ENCODE measurements at places on chromosomes 3 and 15.

DNA sequence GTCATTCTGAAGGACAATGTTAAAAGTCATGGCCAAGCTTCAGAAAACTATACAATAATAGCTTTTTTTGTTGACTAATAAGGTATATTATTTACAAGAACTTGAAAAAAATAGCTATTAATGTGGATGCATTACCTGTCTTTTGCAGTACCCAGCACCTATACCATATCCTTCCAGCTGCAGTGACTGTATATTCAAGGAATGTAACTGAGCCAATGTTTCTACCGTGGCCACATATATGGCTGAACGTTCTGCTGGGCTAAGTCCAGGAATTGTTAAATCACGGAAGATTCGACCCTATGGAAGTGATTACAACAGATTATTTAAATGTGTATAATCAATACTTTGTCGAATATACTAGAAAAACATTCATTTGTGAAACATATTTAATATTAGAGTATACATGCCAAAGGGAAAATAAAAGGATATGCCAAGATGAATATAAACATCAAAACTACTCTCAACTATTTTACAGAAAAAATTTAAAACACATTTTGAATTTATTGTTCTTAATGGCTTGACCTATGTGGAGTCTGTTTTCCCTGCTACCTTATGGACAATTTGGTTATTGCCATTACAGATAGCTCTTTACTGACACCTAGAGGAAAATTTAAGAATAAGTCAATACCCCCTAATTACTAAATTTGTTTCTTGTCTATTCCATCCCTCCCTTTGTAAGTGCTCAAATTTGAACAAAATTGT is 17.6 kb downstream of the ACAD11 start:
- DNase-seq, result no peak

DNA sequence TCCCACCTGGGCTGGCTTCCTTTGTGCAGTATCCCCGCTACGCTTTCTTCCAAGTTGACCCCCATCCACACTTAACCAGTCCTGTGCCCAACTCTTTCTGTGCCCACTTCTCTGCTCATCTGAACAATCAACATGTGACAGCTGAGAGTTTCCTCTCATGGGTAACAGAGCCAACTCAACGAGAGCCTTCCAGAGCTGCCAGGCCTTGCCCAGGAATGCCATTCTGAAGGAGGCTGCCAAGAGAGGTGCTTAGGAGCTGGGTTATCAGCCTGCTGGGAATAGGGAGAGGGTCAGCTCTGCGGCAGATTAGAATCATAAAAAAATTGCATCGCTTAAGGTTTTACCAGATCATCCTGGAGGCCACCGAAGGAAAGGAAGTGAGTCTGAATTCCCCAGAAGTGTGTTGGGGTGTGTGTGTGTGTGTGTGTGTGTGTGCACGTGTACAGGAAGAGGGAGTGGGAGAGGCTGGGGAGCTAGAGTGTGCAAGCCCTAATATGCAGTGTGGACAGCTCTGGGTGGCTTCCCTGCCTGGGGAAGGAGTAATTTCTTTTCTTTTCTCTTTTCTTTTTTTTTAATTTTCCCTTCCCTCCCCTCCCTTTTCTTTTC is 66.7 kb downstream of the ITGA11 start:
- DNase-seq, result no peak

- DNase-seq, result no peak
Measured at GRCh38 chr3:10413041-10413440, 92.1 kb upstream of the SEC13 start.

DNA sequence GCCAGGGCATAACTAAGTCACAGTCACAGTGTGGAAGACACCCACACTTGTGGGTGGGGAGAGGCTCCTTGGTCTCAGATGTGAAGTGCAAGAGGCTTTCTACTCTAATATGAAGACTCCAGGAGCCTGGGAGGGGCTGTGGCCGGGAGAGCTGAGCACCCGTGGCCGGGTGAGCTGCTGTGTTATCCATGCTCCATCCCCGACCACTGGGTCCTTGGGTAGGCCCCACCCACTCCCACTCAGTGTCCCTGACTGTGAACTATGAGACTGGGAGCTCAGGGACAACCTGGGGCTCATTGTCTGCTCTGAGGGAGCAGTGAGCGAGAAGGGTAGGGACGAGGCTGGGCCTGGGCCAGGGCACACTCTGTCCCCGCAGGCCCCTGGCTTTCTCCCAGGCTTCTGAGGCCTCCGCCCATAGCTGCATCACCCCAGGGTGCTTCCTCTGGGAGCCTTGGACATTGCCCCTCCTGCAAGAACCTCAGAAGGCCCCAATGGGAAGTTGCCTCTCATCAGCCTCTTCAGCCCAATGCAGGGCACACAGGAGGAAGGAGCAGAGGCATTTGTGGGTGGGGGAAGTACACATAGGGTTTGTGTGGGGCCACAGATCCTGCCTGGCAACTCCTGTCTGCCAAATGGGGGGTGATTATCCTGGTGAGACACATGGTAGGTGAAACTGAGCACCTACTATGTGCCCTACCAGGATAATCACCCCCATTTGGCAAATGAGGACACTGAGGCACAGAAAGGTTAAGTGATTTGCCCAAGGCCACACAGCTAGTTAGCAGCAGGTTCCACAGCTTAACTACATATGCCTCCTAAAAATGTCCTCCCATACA is 2.4 kb downstream of the ANPEP start:
- no peak for DNase-seq

DNA sequence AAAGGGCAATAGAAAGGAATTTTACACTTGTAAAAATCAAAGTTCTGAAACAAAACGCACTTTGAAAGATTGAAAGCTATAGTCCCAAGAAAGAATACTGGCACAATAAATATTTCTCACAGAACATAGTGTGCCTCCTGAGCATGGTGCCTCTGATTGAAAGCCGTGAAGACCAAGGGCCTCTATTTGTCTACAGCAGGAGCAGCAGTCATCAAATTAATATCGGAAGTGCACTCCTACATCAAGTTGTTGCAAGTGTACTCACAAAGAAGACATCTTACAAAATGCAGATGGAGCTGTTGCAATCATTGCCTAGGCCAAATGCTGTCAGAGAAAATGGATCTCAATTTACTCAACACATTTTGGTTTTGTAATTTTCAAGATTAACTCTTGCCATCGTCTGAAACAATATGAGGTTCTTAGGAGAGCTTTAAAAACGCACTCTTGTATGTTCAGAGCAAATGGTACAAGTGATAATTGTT is 9.2 kb upstream of the WDR49 start:
- no peak for DNase-seq

GRCh38 chr15:93789441-93789840 is 441.9 kb upstream of the MCTP2 start:
- DNase-seq, result no peak

DNA sequence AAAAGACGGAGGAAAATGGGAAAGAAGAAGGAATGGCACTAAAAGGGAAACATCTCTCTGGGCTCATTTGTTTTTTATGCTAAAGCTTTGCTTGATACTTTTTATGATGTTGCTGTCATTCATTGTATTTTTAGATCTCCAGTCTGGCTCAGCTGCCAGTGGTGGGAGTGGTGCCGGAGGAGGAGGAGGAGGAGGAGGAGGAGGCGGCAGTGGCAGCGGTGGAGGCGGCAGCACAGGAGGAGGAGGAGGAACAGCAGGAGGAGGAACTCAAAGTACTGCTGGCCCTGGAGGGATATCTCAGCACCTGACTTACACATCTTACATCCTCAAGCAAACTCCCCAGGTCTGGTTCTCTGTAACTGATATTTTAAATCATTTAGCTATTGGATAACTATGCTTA is 49.6 kb downstream of the MAP6D1 start:
- no peak for DNase-seq

- no peak for DNase-seq
Measured at GRCh38 chr3:72907131-72907711, 19.4 kb downstream of the GXYLT2 start.

GRCh38 chr3:184389384-184389783 is 9.5 kb downstream of the CHRD start:
- DNase-seq, result no peak

DNA sequence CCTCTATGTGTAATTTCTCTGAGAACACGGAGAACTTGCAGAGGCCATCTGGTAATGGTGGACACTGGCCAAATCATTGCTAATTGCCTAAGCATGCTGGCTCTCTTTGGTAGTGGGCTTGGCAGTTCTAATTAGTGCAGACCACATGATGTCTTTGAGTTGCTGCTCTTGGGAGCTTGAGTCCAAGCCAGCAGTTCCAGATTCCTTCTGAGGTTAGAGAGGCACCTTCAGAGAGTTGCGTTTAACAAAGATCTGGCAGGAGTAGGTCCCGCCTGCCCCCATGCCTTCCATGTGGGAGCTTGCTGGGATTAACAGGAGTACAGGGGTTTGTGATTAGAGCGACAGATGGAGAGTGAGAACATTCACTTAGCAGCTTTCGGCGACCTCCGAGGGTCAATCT is 449.0 kb upstream of the LMCD1 start:
- DNase-seq, result no peak

GRCh38 chr3:77256584-77257503 is 216.9 kb downstream of the ROBO2 start:
- DNase-seq, result no peak

All from activated CD8-positive, alpha-beta memory T cell treated with anti-CD3 and anti-CD28 coated beads for 48 hours (primary cell).